ENCODE measurements at places on chromosomes 5 and 9.

GRCh38 chr5:14787801-14788579 is 83.6 kb downstream of the ANKH start:
- no peak for DNase-seq

DNA sequence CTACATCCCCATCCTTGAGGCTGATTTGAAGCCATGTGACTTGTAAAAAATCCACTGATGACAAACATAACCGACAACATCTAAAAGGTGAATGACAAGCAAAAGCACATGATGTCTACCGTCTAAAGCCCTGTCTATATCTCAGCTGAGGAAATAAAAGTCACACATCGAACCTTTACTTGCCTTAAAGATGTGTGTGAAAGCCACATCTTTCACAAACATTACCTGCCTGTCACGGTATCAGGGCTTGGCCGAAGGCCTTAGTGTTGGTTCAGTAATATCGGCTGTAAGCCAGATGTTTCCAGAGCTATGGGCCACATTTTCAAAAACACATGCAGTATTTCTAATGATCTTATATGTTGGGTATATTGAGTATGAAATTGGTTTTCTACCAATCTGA is 125.8 kb downstream of the EFNA5 start:
- no peak for DNase-seq

- no peak for DNase-seq
Measured at GRCh38 chr5:34731435-34732232, 75.5 kb downstream of the RAI14 start.

GRCh38 chr5:116922532-116922931 is 347.9 kb upstream of the SEMA6A start:
- no peak for DNase-seq

GRCh38 chr5:157106630-157107461 is 2.0 kb downstream of the HAVCR2 start:
- no peak for DNase-seq

DNA sequence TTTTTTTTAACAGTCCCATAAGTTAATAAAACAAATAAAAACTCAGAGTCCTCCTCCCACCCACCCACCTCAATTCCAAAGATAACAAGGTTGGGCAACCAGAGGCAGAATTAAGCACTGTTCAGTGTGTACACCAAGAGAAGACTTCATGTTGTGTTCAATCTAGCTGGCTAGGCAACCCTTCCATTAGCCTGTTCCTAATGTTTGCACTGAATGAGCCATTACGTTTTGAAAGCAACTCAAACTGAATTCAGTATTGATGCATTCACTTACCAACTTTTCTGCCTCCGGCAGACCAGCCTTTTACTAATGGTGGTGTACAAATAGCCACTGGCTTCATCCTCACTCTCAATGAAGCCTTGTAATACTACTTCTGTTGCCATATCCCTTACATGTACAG is 47.5 kb downstream of the PBX3 start:
- DNase-seq: no peak

- DNase-seq: no peak
Measured at GRCh38 chr5:97044052-97044451, 98.4 kb downstream of the LIX1 start.

- DNase-seq: no peak
Measured at GRCh38 chr5:111996574-111996973, 239.6 kb upstream of the NREP start.

- DNase-seq: no peak
Measured at GRCh38 chr5:63261695-63262094, 683.1 kb downstream of the LRRC70 start.

DNA sequence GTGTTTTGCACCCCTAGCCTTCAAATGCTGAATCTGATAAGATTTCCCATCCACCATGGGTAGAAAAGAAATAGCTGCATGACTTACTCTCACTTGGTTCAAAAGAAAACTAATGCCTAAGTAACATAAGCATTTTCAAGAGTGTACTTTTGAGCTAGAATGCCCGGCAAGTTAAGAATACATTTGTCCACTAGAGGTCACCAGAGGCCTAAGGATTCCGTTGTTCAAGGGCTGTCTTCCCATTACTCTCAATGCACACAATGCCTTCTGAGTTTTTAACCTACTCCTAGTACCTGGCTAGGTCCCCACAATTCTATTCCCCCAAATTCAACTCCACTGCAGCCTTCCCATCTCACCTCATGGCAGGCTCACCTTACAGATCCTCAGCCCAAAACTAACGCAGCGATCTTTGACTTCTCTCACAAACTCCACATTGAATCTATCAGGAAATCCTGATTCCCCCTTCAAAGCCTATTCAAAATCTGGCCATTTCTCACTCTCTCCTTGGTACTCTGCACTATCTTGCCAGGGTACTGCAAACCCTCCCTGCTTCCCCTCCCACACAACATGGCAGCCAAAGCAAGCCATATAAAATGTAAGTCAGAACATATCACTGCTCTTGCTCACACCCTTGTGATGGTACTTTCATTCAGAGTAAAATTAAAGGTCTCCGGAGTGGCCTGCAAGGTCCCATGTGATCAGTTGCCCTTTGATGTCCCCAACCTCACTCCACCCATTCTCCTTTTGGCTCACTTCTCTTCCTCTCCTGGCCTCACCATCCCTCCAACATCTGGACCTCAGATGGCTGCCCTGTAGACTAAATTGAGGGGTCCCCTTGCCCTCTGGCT is 13.4 kb downstream of the OXCT1 start:
- DNase-seq: peak; percentile 65

- DNase-seq: no peak
Measured at GRCh38 chr5:424301-425110, 18.5 kb upstream of the EXOC3 start.

- no peak for DNase-seq
Measured at GRCh38 chr5:133083901-133084300, 32.1 kb downstream of the HSPA4 start.

DNA sequence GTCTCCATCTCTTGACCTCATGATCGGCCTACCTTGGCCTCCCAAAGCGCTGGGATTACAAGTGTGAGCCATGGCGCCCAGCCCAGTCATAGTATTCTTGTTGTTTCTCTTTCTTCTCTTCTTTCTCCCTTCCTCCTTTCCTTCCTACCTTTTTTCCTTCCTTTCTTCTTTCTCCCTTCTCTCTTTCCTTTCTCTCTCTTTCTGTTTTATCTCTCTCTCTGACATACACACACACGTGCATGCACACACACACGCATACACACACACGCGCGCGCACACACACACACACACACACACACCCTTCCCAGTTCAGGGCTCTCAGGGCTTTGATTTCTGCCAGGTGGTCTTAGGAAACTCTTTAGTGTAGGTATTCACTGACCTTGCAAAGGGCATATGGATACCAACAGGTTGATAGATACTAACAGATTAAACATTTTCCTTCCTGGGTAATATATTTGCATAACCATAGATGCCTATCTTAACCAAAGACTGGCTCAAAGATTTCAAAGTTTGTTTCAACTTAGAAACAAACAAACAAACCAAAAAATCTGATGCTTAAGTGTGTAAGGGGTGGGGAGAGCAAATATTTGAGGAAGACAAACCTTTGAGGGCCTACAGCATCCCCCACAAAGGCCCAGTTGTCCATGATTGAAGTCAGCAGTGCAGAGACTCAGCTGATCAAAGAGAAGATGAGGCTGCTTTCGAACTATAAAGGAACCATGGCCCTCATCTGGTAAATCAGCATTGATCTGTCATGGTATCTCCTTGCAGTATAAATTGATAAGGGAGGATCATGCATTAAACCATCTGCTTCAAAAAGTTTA is 288.2 kb upstream of the SEMA6A start:
- no peak for DNase-seq

DNA sequence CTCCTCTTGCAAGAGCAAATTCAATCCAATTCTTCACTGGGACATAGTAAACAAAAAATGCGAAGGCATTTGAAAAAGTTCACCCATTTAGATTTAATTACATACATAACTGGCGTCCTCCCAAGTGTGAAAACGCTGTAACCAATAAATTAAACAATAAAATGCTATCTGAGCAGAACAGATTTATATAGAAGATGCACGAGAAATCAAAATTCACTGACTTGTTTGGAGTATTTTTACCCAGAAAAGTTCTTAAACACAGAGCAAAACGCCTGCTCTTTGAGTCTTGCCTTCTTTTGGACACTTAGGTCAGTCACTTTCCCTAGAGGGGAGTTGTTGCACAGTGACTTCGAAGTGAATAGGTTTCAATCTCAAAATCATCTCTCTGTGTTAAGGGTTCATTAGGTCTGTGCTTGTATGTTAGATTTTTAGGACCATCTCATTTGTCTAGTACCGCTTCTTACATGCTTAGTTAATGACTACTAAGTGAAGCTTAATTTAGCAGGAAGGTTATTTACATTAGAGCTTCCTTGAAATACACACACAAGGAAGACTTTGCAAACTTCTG is 1.9 kb downstream of the ALDH1A1 start:
- no peak for DNase-seq

- DNase-seq: peak; percentile 26
Measured at GRCh38 chr5:72138943-72139521, 31.8 kb downstream of the MAP1B start.

GRCh38 chr5:60435808-60436207 is 264.2 kb downstream of the DEPDC1B start:
- no peak for DNase-seq
